ENCODE measurements at places on chromosomes 6 and 20. TPM values are rescaled to one million over a fixed set of nuclear protein-coding genes. Genes with fewer than 3 reads are reported as not detected.

LRP11 gene
- 2.6 TPM for polyA plus RNA-seq

RAMACL gene
- 0.23 TPM for polyA plus RNA-seq

HCRTR2 gene
- not detected for polyA plus RNA-seq

GJE1 gene
- not detected for polyA plus RNA-seq

RAET1L gene
- not detected for polyA plus RNA-seq
